ENCODE measurements at places on chromosomes 3 and 15.

DNA sequence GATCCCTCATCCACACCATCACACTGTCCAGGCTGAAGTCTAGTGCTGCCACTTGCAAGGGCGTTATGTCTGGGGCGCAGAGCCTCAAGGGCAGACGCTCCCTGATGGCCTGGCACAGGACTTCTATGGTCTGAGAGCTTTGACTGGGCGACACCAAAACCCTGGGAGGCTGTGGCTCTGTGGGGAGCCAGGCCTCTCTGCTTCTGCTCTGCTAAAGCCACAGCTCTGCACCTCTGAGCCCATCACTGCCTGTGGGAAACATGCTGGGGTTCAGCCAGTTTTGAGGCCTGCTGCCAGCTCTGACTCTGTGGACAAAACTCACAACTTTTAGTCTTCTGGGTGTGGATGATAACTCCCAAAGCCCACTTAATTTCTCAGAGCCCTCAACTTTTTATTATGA is 6.3 kb upstream of the LCTL start:
- no peak for DNase-seq

- no peak for DNase-seq
Measured at GRCh38 chr3:173267716-173268115, 126.7 kb upstream of the SPATA16 start.

DNA sequence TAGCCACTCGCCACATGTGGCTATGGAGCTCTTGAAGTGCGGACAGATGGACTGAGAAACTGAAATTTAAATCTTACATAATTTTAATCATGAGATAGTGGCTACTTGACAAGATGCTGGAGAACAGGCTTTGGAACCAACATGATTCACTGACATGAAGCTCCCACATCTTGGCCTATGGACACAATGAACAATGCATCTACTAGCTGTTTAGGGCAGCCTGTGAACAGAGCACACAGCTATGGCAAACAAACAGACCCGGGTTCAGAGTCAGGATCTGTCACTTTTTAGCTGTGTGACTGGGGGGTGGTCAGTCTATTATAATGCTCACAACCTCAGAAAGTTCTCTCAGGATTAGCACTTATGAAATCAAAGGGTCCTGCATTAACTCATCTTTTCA is 616.6 kb downstream of the MAGI1 start:
- DNase-seq: no peak

DNA sequence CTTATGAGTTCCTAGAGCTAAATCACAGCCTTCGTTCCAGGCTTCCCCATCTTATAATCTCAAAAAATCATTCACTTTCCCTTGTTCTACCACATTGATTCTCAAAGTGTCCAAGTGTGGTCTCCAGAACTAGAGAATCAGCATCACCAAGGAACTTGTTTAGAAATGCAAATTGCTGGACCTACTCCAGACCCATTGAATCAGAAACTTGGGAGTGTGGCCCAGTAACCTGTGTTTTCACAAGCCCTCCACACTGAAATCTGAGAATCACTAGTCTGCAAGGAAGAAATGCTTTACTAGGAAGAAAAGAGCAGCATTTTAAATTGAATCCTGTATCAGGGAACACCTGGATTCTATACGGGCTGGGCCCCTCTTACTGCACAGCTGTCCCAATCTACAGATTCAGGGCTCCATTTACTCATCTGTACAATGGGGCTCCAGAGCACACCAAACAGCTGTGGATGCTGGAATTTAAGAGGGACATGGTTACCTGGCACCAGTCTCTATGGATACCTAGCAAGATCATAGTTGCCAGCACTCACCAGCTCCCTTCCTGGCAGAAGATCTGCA is 3.9 kb downstream of the MEGF11 start:
- DNase-seq: no peak

DNA sequence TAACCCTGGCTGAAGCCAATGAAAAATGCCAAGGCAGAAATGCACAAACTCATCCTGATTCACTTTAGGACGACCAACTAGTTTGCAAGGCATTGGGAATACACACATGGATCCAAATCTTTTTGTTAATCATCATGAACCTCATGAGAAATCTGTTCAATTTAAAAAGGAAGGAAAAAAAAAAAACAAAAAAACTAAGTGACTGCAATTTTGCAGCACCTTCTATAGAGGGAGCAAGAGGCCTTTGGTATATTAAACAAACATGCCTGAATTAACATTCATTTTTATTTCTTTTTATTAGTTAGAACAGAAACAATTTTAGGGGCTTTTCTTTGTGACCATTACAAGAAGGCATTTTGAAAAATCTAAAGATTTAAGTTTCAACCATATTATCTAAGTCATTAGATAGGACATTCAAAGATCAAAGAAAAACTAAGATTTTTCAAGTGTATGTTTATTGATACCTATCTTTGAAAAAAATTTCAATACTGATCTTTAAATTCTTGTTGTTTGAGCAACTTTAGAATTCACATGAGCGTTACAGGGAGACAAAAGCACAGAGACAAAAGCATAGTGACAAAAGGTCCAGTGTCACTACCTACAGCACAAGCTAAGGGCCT is 182.4 kb downstream of the CBLB start:
- DNase-seq: no peak

DNA sequence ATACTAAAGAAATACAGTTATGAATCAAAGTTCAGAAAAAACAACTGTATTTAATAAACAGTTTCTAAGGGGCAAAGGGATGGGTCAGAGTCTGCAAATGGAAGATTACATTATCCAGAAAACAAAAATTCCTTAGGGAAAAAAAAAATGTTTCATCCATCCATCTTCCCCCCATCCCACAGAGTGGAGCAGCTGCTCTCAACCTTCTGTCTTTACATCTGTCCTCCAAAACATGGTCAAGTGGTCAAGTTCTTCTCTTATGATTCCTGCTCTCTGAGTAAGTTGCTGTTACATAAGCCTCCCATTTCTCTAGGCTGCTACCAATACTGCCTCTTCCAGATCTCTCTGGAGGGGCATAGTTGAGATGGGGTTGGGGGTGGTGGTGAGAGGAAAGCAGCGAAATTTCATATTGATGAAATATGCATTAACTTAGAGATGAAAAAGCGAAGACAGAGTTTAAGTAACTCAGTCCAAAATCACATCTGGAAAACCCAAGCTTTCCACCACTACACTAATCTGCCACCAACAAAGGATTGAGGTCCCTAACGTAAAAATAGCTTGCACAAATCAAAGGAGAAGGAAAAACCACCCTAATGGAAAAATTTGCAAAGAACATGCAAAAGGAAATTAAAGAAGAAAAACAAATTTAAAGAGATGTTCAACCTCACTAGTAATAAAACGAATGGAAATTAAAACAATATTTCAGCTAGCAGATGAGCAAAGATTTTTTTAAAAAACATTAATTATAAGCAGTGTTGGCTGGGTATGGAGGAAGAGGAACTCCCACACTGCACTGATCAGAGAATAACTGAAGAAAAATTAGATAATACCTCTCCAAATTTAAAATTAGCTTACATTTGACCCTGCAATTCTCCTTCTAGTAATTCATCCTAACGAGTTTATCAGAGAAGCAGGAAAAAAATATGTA is 109.5 kb downstream of the ST8SIA2 start:
- no peak for DNase-seq

- DNase-seq: no peak
Measured at GRCh38 chr15:26888761-26889160, 21.9 kb downstream of the GABRA5 start.

- no peak for DNase-seq
Measured at GRCh38 chr15:26901041-26901440, 34.2 kb downstream of the GABRA5 start.

GRCh38 chr15:77119446-77119845 is 48.5 kb upstream of the TSPAN3 start:
- no peak for DNase-seq

GRCh38 chr15:48394970-48395369 is 63.7 kb downstream of the DUT start:
- no peak for DNase-seq

GRCh38 chr3:16476636-16477035 is 36.9 kb downstream of the RFTN1 start:
- DNase-seq: no peak

GRCh38 chr3:181610083-181610972 is 101.4 kb upstream of the SOX2 start:
- no peak for DNase-seq

Measured in T47D (cell line).